Hepatocyte (in vitro differentiated cells): ENCODE measurements at places on chromosomes 7 and 10.

DNA sequence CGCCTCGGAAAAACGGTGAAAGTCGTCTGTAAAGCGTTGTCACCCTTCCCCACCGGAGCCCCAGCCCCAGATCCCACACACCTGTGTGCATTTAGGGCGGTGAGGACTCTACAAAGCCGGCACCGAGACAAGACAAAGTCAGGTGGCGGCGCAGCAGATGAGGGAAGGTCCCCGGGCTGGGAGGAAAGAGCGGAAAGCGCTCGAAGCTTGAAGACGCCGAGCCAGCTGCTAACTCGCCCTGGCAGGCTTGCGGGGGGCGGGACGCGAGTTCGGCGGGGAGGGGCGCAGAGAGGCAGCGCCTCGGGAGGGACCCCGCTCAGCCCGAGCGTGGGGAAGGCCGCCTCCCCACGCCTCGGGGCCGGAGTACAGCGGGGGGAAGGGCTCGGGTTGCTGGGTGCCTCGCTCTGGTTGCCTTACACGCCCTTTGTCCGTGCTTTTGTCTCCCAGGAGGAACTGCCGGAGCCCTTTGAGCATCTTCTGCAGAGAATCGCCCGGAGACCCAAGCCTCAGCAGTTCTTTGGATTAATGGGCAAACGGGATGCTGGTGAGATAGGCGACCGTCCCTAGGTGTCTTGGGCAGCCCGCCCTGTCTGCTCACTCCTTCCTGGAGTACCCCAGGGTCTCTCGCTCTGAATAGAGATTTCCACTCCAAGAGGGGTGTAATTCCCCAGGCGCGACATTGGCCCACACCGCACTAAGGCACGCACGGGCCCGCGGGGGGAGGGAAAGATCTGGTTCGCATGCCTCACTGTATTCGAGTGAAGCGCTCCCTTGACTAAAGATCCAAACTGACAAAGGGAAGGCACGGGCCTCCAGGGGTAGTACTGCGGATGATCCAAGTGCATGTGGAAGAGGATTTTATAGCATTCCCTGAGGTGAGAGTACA lies 1.6 kb downstream of the TAC1 start:
- DNase-seq = peak; percentile 19
- H3K4me3 ChIP-seq = peak overlapping the region; percentile 34
- peaks cover 97% of the 10 kb centered on the region for H3K27me3 ChIP-seq
- no peak overlapping the region for H3K27ac ChIP-seq

- H3K27ac ChIP-seq = peak overlapping the region; percentile 53
- H3K4me1 ChIP-seq = no peaks in the 10 kb centered on the region
- H3K36me3 ChIP-seq = no peaks in the 10 kb centered on the region
- H3K4me3 ChIP-seq = no peak overlapping the region
These were observed 266.7 kb upstream of the KLF6 start for GRCh38 chr10:4051641-4052151.

GRCh38 chr10:110069502-110069982 lies 61.8 kb downstream of the ADD3 start:
- no peaks in the 10 kb centered on the region for H3K36me3 ChIP-seq
- H3K27me3 ChIP-seq = no peaks in the 10 kb centered on the region
- DNase-seq = no peak
- H3K4me1 ChIP-seq = peaks cover 20% of the 10 kb centered on the region

DNA sequence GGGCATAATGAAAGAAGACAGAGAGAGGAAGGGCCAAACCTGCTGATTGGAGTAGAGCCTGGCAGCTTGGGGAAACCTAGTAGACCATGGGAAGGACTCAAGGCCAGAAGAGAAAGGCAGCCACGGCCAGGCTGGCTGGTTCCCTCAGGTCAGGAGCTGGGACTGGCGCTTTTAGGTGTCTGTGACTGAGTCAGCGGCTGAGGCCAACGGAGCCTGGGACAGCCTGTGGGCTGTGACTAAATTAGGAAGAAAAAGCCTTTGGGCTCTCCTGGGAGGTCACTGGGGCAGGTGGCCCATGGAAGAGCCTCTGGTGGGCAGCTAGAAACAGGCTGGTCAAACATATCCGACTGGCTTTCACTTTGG lies 108.9 kb upstream of the PDCD4 start:
- peaks cover 5% of the 10 kb centered on the region for H3K4me1 ChIP-seq
- H3K27ac ChIP-seq = no peak overlapping the region
- no peak for DNase-seq
- no peaks in the 10 kb centered on the region for H3K27me3 ChIP-seq

- H3K27me3 ChIP-seq = no peaks in the 10 kb centered on the region
- no peak overlapping the region for H3K4me3 ChIP-seq
- DNase-seq = no peak
- H3K4me1 ChIP-seq = peaks cover 16% of the 10 kb centered on the region
- no peak overlapping the region for H3K27ac ChIP-seq
These were observed 90.0 kb upstream of the STK17A start for GRCh38 chr7:43492896-43493295.

- no peak overlapping the region for H3K4me3 ChIP-seq
- peak overlapping the region; percentile 76 for H3K27ac ChIP-seq
- H3K36me3 ChIP-seq = no peaks in the 10 kb centered on the region
- DNase-seq = no peak
These were observed 14.8 kb downstream of the COL13A1 start for GRCh38 chr10:69816521-69816920.

DNA sequence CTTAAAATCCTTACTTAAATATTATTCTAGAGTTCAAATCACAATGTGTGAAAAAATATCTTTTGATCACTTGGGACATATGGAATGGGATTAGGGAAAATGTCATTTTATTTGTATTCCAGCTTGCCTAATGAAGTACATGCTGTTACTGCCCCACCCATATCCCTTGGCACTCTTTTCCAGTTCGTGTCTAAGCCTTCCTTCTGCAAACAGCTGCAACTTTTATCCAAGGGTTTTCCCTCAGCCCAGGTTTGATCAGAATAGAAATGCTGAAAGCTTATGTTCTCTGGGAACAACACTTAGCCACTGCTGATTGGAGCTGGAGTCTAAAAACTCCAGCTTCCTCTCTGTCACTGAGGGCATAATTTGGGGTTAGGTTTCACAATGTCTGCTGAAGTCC lies 214.1 kb upstream of the FAM3C start:
- no peaks in the 10 kb centered on the region for H3K27me3 ChIP-seq
- H3K4me3 ChIP-seq = no peak overlapping the region
- no peak for DNase-seq
- no peak overlapping the region for H3K27ac ChIP-seq
- no peaks in the 10 kb centered on the region for H3K36me3 ChIP-seq

DNA sequence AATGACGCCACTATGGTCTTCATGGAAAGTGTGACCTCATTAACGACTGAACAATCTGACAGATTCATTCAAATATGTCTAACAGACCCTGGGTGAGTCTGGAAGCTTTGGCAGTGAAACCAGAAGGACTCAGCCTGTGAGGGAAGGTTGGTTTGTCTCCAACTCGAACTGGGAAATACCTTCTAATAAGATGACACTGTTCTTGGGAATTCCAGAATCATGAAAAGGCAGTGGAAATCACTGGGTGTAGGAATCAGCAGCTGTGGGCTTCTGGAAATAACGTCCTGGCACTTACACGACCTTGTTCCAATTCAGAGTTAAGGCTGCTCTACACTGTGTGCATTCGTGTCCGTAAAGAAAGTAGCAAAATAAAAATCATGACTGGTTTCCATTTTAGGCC lies 75.1 kb downstream of the DGKI start:
- no peaks in the 10 kb centered on the region for H3K36me3 ChIP-seq
- H3K4me3 ChIP-seq = no peak overlapping the region
- no peaks in the 10 kb centered on the region for H3K27me3 ChIP-seq
- DNase-seq = no peak
- H3K27ac ChIP-seq = no peak overlapping the region
- H3K4me1 ChIP-seq = no peaks in the 10 kb centered on the region

GRCh38 chr10:3902809-3903410 lies 117.9 kb upstream of the KLF6 start:
- no peak overlapping the region for H3K4me3 ChIP-seq
- no peaks in the 10 kb centered on the region for H3K27me3 ChIP-seq
- H3K4me1 ChIP-seq = peaks cover 13% of the 10 kb centered on the region
- H3K36me3 ChIP-seq = no peaks in the 10 kb centered on the region
- peak overlapping the region; percentile 82 for H3K27ac ChIP-seq
- no peak for DNase-seq

DNA sequence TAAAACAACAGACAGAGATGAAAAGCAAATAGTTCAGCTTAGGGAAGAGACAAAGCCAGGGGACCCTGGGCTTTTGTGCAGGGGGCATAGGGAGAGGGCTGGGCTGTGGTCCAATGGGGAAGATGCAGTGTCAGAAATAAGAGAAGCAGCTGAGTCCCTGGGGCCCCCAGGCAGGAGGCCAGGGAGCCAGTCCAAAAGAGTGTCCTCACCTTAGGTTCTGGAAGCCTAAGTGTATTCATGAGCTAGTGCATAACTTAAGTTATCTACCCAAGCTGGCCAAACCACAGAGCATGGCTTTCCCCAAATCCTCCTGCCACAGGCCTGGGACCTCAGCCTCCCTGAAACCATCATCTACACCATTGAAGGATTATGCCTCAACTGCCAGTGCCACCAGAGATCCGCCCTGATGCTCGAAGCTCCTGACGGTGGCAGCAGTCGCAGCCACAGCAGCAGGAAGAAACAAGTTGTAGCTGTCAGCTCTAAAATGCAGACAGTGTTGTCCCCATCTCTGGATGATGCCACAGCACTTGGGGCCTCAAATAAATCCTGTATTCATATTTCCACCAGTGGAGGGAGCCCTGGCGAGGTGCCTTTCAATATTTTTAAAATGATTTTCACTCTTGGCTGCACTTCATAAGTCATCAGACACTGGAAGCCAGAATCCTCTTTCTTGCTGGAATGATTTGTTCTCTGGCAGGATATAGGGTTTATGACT lies 574.6 kb downstream of the GRID1 start:
- no peak overlapping the region for H3K4me3 ChIP-seq
- DNase-seq = peak; percentile 38
- no peaks in the 10 kb centered on the region for H3K4me1 ChIP-seq

DNA sequence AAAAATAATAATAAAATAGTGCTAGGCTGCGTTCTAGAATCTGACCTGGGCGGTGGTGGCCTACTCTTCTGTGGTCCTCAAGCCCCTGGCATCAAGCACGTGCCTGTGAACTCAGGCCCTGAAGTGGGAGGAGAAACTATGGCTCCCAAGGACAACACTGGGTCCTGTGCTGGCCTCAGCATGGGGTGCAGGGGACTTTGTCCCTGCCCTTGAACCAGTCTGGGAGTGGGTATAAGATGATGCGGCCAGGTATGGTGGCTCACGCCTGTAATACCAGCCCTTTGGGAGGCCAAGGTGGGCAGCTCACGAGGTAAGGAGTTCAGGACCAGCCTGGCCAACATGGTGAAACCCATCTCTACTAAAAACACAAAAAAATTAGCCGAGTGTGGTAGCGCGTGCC lies 5.5 kb downstream of the ZP3 start:
- no peak overlapping the region for H3K27ac ChIP-seq
- H3K27me3 ChIP-seq = no peaks in the 10 kb centered on the region
- H3K4me1 ChIP-seq = no peaks in the 10 kb centered on the region
- H3K36me3 ChIP-seq = no peaks in the 10 kb centered on the region
- no peak overlapping the region for H3K4me3 ChIP-seq

DNA sequence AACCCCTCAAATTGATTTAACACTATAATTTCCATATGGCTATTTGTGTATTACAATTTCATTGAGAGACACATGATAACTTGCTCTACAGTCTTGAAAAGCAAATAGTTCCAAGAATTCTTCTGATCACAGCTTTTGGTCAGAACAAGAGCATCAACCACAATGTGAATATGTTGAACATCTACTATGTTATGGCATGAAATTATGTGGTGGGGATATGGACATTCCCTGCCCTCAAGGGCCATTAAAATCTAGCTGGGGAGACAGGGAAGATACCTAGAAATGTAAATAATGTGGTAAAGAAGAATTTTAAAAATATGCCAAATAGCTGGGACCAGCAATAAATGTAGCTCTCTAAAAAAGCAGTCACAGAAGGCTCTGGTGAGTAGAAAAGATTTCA lies 262.2 kb downstream of the FZD1 start:
- no peaks in the 10 kb centered on the region for H3K4me1 ChIP-seq
- no peak overlapping the region for H3K27ac ChIP-seq
- no peak for DNase-seq
- H3K4me3 ChIP-seq = no peak overlapping the region
- H3K36me3 ChIP-seq = no peaks in the 10 kb centered on the region

DNA sequence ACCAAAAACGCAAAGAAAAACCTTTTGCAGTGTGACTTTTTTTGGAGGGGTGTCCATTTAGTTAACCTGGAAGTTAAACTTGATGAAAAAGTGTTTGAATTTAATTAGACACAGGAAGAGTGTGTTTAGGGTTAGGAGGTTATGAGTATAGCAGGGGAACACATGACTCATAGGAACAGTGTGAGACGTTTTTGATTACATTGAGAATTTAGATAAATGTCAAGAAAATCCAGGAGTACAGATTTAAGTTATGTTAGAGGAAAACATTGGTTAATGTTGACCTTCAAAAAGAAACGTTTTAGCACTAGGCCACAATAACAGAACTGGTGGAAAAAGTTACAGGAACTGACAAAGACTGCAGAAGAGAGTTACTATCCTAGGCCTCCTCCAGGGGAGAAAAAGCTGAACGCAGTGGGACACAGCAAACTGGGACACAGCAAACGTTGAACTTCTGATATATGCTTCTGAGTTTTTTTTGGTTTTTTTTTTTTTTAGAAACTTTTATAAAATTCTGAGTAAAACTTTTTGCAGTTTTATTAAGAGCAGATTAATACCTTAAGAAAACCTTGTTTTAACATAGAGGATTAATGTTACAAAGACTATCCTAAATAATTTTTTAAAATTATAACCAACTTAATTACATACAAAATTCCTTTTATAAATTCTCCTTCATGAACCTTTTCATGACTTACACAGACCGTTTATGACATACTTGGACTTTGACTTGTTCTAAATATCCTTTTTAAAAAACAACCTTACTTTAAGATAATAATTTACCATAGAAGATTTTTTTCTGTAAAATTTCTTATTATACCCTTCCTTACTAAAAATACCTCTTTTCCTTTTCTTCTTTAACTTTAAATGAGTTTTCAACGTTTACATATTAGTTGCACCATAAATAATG lies 22.2 kb downstream of the LANCL2 start:
- no peaks in the 10 kb centered on the region for H3K4me1 ChIP-seq
- H3K36me3 ChIP-seq = no peaks in the 10 kb centered on the region
- H3K4me3 ChIP-seq = no peak overlapping the region
- no peaks in the 10 kb centered on the region for H3K27me3 ChIP-seq
- DNase-seq = no peak

- no peaks in the 10 kb centered on the region for H3K27me3 ChIP-seq
- no peak overlapping the region for H3K4me3 ChIP-seq
- H3K27ac ChIP-seq = no peak overlapping the region
- H3K4me1 ChIP-seq = no peaks in the 10 kb centered on the region
These were observed 113.9 kb downstream of the ARHGAP22 start for GRCh38 chr10:48490946-48491345.

DNA sequence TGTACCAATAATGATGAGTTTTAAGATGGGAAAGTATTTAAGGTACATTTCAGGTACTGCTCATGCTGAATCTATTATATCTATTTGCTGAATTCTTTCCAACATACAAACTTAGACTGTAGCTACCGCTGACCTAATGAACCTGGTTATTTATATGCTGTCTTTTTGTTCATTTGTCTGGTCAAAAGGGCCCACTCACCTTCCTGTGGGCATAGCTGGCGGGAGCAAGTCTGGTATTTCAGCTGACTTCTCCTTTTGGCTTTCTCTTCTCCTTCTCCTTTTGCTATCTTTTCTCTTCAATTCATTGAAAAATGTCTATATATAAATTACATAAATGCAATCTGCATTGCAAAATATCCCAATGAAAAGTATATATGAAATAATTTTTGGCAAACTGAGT lies 9.5 kb downstream of the PLXDC2 start:
- no peaks in the 10 kb centered on the region for H3K4me1 ChIP-seq
- H3K4me3 ChIP-seq = no peak overlapping the region
- no peaks in the 10 kb centered on the region for H3K36me3 ChIP-seq
- no peak overlapping the region for H3K27ac ChIP-seq
- H3K27me3 ChIP-seq = no peaks in the 10 kb centered on the region
